Osteoblast (primary cell): ENCODE measurements at places on chromosomes 1 and 21. TPM values are rescaled to one million over a fixed set of nuclear protein-coding genes. Genes with fewer than 3 reads are reported as not detected.

Gene RHD
- not detected in 2 replicates for total RNA-seq

Gene PLPP3
- 243 and 286 TPM in 2 replicates for total RNA-seq

Gene RAB7B
- total RNA-seq, result 7.6 and 7.7 TPM in 2 replicates

Gene GNG12
- total RNA-seq, result 204 and 219 TPM in 2 replicates

Gene TGFBR3
- total RNA-seq, result 32.2 and 41.5 TPM in 2 replicates
